ENCODE measurements at places on chromosomes 4 and X.

GRCh38 chrX:15856222-15856587, 1.6 kb upstream of the AP1S2 start:
- no peak for DNase-seq

DNA sequence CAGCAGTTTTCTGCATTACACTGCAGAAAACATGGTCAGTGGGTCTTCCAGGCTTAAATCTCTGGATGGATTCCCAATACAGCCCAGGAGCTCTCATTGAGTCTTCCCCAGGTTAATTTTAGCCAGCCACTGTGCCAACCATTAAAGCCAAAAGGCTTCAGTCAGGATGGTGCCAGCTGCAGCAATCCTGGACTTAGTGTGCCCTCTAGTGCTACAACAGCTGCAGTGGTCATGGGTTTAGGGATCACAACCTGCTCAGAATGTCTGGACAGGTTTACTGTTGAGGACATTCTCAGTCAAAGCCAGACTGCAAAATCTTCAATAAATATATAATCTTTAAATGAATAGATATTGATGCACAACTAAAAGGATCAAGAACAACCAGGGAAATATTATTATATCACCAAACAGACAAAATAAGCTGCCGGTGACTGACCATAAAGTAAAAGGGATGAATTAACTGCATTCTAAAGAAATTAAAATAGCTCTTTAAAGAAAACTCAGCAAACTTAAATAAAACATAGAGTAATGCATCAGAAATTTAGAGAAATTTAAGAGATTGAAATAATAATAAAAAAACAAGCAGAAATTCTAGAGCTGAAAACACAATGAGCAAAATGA, 639.9 kb downstream of the SPOCK3 start:
- no peak for DNase-seq

GRCh38 chrX:20374900-20375438, 108.3 kb upstream of the RPS6KA3 start:
- no peak for DNase-seq

DNA sequence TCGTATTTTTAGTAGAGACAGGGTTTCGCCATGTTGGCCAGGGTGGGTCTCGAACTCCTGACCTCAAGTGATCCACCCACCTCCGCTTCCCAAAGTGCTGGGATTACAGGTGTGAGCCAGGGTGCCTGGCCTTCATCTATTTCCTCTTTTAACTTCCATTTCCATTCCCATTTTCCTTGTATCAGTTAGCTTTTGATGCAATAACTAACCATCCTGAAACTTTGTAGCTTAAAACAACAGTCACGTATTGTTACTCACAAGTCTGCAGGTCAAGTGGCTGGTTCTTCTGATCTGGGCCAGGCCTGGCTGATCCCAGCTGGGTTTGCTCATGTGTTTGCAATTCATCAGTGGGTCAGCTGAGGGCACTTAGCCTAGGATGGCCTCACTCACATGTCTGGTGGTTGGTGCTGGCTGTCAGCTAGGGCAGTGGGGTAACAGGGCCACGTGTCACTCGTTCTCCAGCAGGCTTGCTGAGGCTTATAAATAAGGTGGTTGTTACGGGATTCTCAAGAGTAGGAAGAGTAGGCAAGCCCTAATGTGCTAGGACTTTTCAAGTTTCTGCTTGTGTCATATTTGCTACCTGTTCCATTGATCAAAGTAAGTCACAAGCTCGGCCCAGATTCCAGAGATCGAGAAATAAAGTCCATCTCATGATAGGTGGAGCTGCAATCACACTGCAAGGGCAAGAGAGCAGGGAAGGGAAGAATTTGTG, 88.2 kb downstream of the SOWAHB start:
- no peak for DNase-seq

DNA sequence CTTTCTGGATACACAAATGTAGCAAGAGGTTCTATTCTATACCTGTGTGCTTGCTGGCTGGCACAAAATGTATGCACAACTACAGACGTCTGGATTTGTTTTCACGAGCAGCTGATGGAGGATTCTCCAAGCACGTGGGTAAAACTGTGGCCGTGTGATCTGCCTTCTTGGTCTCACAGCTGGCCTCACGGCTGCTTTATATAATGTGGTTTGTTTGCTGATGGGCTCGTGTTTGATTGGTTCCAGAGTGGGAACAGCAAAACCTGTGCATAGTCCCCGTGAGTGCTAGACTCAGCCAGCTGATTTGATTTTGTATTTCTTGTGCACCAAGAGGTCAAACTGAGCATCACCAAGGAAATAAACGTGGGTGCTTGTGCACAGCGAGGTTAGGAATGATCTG, 262.6 kb upstream of the RPS6KA3 start:
- DNase-seq = no peak

DNA sequence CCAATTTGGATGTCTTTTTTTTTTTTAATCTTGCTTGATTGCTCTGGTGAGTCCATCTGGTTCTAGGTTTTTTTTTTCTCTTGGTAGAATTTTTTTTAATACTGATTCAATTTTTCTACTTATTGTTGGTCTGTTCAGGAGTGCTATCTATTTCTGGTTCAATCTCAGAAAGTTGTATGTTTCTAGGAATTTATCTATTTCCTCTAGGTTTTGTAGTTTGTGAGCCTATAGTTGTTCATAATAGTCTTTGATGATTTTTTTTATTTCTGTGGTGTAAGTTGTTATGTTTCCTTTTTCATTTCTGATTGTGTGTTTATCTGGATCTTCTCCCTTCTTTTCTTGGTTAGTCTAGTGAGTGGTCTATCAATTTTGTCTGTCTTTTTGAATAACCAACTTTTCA, 129.6 kb downstream of the FAM13A start:
- DNase-seq = no peak

DNA sequence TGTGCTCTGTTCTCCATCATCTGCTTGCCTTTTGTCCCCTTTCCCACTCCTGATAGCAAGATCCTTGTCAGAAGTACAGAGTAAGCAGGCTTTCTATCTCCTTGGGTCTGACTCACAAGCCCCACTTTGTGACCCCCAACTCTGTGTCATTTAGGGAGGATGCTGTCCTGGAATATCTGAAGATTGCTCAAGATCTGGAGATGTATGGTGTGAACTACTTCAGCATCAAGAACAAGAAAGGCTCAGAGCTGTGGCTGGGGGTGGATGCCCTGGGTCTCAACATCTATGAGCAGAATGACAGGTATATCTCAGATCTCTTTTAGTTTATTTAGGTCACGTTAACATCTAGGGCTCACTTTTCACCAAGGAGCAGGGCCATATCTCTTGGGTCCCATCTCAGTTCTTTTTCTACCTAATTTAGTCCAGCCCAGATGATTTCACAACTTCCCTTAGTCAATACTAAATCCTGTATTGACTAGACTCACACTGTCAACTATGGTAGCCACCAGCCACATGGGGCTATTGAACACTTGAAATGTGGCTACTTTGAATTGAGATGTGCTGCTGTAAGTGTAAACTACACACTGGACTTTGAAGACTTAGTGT, 64.3 kb downstream of the MSN start:
- DNase-seq = no peak

DNA sequence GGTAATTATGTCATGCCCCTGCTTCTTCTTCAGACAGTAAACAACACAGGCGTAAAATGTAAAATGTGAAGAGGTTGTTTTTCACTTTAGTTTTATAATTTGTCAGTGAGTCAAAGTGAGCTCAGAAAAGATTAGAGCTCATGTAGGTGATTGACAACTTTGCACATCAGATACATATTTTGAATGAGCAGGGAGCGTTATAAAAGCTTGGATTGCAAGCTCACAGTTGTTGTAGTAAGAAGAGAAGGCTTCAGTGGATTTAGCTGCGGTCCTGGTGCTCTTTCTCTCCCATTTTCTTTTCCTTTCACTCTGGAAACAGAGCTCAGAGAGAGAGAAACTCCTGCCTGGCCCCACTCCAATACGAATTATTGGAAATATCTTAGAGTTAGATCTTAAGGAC, 26.4 kb downstream of the MTMR1 start:
- DNase-seq = no peak

- DNase-seq = no peak
Observed at GRCh38 chrX:153669174-153669890, 4.3 kb downstream of the PNCK start.

DNA sequence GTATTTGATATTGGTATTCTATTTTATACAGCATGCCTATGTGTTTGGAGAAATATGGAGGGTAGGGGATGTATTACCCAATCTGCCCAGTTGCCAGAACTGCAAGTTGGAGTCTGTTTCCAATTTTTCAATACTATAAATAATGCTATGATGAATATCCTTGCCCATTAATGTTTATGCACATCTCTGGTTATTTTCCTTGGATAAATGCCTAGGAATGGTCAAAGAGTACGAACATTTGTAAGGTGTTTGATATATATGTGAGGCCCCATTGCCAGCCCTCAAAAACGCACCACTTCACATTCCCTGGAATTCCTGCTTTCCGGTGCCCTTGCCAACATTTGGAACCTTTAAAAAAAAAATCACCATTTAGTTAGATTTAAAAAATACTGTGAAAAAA, 34.3 kb downstream of the CLDN34 start:
- no peak for DNase-seq

GRCh38 chrX:103910430-103910829, 52.0 kb upstream of the TMSB15B start:
- DNase-seq = no peak

DNA sequence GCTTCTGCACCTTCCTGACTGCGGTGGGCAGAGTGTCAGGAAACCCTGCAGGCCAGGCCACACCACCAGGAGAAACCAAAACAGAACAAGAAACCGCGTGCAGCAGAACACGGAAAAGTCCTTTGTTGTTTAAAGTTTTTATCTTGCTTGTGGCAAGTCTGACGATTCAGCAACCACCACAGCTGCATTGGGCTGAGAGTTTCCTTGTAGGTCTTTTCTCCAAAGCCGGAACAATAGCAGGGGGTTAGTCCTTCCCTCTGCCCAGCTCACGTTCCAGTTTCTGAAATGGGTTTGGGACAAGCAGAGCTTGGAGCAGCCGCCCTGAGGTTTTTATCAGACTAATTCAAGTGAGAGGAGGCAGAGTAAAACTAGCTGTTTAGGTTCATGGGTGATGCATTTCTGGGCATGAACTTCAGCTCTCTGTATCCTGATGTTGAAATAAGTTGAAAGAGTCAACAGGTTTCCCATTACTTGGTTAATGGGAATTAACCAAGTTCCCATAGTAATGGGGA, 216.9 kb downstream of the PTTG2 start:
- DNase-seq = no peak

DNA sequence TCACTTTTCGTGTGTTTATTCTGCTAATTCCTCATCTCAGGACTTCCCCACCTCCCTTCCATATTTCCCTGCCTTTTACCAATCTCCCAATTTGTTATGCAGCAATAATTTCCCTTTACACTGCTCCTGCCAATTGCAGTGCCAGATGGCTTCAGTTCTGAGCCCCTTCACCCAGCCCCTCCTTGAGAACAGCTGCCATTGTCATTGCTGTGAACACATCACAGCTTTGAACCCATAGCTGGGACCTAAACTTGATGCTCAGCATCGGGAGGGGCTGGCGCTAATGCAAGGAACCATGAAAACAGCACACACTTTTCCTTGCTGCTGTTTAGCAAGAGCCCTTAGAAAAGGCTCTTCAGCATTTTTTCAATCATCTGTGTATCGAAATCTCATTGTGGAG, 104.9 kb downstream of the ALPK1 start:
- DNase-seq = no peak

GRCh38 chr4:25993395-25994185, 79.6 kb downstream of the SMIM20 start:
- no peak for DNase-seq

DNA sequence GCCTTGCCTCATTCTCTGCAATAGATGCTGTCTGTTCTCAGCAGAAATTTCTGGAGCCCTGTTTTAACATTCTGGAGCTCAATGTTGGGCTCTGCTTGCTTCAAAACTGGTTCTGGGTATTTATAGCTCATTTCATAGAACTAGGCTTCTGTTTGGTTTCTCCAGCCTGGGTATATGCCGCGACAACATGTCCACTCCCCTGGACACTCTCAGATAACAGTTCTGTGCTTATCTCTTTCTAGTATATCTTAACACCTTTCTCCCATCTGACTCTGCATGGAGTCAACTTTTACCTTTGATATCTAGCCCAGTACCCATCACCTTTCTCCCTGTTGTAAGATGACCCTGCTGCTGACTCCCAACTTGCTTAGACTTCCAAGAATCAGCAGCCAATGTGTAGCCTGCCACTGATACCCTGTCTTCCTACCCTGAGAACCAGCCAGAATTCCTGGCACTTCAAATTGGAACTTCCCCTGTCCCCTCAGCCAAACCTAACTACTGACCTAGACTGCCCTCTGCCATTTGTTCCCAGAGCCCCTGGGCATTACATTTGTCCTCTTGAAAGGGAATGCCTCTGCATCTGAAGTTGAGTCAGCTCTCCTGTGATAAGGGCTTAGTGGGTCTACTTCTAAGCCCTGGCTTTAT, 20.6 kb downstream of the PAGE1 start:
- no peak for DNase-seq

DNA sequence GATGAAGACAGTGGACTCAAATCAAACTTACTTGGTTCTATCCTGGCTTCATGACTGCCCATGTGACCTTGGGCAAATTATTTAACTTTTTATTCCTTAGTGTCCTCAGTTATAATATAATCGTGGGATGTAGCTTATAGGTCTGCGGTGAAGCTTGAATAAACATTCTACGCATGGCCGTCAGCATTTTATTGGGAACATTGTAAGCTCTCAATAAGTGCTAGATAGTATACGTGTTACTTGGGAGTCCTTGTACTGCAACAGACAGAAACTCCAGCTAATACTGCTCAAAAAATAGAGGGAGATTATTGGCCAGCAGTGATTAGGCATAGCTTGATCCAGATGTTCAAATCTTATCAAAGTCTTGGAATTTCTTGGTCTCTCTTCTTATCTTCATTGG, 104.8 kb downstream of the SYTL5 start:
- no peak for DNase-seq

GRCh38 chrX:12240491-12240890, 102.2 kb downstream of the FRMPD4 start:
- no peak for DNase-seq

DNA sequence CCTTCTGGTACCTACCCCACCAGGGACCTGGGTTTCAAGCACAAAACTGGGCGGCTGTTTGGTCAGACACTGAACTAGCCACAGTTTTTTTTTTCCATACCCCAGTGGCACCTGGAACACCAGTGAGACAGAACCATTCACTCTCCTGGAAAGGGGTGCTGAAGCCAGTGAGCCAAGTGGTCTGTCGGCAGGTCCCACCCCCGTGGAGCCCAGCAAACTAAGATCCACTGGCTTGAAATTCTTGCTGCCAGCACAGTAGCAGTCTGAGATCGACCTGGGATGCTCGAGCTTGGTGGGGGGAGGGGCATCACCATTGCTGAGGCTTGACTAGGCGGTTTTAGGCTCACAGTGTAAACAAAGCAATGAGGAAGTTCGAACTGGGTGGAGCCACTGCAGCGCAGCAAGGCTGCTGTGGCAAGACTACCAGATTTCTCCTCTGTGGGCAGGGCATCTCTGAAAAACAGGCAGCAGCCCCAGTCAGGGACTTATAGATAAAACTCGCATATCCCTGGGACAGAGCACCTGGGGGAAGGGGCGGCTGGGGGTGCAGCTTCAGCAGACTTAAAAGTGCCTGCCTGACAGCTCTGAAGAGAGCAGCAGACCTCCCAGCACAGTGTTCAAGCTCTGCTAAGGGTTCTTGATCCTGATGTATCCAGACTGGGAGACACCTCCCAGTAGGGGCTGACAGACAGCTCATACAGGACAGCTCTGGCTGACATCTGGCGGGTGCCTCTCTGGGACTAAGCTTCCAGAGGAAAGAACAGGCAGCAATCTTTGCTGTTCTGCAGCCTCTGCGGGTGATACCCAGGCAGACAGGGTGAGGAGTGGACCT, 223.0 kb downstream of the COX18 start:
- DNase-seq = no peak

Data from stimulated activated CD8-positive, alpha-beta memory T cell treated with anti-CD3 and anti-CD28 coated beads, Interleukin-4, amount 100 ng/mL, for 1 hour (primary cell).